ENCODE measurements at places on chromosomes 12 and 14. TPM values are rescaled to one million over a fixed set of nuclear protein-coding genes. Genes with fewer than 3 reads are reported as not detected.

The GARIN6 gene
- total RNA-seq = not detected

The TAS2R9 gene
- not detected for total RNA-seq

The KCNA1 gene
- total RNA-seq = 0.62 TPM

The TRMT61A gene
- 6.1 TPM for total RNA-seq

The GDF3 gene
- 77.7 TPM for total RNA-seq

The RIMKLB gene
- total RNA-seq = 101 TPM

The GNB3 gene
- total RNA-seq = 9.0 TPM

The LRCOL1 gene
- total RNA-seq = not detected

The CLECL1 gene
- not detected for total RNA-seq

The PRR4 gene
- total RNA-seq = 3.7 TPM

The PAWR gene
- 92.3 TPM for total RNA-seq

The NPAS3 gene
- 1.6 TPM for total RNA-seq

The GPR68 gene
- 5.4 TPM for total RNA-seq

The YBX3 gene
- 494 TPM for total RNA-seq

The HOXC9 gene
- total RNA-seq = 0.28 TPM

The JPH4 gene
- 0.64 TPM for total RNA-seq

The ANKRD33 gene
- 0.31 TPM for total RNA-seq

The RASAL1 gene
- 0.21 TPM for total RNA-seq

The CPNE6 gene
- not detected for total RNA-seq

All from endothelial cell (in vitro differentiated cells).